ENCODE measurements at places on chromosomes 1 and 21.

- DNase-seq = no peak
Observed at GRCh38 chr1:56094168-56094567, 485.2 kb downstream of the PLPP3 start.

DNA sequence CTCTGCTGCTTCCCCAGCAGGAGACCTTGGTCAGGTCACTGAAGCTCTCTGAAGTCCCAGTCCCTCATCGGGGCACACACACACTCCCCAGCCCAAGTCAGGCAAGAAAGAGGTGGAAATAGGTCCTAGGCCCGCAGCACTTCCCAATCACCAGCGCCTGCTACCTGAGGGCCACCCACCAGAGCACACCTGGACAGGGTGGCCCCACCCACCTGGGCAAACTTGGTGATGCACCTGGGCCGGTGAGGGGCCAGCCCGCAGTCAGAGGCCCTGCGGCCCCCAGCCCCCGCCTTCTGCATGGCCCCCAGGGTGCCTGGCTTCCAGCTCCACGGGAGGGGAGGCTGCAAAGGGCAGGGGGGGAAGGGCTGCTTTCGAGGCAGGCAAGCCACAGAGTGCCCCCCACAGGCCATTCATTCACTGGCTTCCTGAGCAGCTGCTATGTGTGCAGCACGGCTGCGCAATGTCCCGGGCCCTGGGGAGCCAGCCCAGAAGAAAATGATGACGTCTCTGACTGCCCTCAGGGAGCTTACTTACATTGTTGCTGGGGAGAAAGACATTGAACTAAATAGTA lies 4.7 kb downstream of the SH2D5 start:
- no peak for DNase-seq

DNA sequence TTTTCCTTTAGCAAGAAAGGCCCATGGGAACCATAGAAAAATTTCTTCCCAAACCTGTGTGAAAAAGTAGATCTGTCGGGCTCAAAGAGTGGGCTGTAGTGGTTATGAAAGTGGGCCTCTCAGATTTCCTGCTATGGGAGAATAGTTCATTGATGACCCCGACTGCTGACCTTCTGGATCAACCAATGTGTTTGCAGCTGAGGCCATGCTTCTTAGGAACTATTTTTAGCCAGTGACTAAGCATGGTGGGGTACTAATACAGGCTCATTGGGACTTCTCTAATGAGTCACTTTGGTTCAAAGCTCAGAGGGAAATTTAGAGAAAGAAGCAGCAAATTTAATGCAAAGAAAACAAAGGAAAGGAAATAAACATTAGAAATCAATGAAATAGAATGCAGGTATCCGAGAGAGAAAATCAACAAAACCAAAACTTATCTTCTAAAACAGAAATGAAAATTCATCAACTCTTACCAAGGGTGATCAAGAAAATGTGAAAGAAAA lies 12.6 kb upstream of the PSMA5 start:
- no peak for DNase-seq

DNA sequence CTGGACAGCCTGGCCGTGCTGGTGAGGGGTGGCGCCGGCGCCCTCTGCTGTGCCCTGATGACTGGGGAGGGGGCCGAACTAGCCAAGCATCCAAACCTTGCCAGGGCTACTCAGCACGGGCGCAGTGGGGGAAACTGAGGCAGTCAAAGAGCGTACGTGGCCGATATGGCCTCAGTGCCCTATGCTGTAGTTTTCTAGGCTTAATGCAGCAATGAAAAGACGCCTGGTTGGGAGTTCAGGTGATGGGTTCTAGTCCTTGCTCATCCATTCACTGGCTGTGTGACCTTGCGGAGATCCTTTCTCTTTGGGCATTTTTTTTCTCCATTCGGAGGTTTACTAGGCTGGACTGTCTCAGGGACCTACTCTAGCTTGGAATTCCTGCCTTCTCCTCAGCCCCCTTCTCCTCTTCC lies 822 bp downstream of the MTX1 start:
- no peak for DNase-seq

- DNase-seq = no peak
Observed at GRCh38 chr1:209583408-209583807, at the start of gene CAMK1G. TSS of gene CAMK1G (plus strand) at chr1:209583714. CDS start at chr1:209594984, 11,270 bp downstream.

- no peak for DNase-seq
Observed at GRCh38 chr1:172391976-172392375, 28.5 kb upstream of the C1orf105 start.

DNA sequence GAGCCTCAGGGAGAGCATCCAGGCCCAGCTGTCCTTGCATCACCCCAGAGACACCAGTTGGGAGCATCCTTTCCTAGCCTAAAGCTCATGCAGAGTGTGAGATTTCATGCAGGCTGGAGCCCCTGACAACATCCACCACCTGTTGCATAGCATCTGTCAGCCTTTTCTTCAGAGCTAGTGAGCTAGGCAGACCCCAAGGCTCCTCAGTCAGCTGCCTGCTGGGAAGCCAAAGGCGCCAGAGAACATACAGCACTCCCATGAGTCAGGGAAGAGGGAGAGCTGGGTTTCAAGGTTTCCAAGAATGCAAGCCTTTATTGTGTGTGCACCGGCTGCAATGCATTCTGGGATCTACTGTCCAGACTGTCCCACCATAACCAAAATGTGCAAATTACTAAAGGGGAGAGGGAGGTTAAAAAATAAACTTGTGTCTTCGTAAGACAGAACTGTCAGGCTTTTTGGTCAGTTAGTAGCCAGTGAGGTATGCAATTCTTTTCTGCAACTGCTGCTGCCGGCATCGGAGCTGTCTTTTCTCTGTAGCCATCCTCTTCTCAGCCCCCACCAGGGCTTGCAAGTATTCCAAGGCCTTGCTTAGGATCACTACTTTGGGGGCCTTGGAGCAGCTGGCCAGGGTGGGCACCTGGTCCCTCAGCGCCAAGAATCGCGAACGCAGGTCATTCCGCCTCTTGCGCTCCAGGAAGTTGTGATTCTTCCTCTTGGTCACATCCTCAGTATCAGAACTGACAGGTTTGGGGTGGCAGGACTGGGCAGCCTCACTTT lies 4.6 kb downstream of the MYCL start:
- DNase-seq = no peak

DNA sequence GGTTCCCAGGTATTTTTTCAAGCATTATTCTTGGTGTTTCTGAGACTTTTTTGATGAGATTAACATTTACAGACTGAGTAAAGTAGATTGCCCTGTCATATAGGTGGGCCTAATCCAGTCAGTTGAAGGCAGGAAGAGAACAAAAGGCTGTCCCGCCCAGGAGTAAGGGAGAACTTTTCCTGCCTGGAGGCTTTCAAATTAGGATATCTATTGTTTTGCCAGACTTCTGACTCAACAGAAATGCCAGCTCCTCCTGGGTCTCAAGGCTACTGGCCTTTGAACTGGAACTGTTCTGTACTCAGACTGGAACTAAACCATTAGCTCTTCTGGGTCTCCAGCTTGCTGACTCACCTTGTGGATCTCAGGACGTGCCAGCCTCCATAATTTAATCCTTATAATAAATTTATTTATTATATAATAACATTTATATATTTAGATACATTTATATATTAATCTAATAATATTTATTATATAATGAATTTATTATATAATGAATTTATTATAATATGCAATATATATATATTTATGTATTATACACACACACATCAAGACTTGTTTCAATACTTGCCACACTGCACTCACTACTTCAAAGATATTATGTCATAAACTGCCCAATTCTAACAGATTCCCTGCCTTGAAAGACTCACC lies 510.8 kb upstream of the B3GALT2 start:
- DNase-seq = no peak

- no peak for DNase-seq
Observed at GRCh38 chr21:46021978-46022544, 40.5 kb downstream of the COL6A1 start.

DNA sequence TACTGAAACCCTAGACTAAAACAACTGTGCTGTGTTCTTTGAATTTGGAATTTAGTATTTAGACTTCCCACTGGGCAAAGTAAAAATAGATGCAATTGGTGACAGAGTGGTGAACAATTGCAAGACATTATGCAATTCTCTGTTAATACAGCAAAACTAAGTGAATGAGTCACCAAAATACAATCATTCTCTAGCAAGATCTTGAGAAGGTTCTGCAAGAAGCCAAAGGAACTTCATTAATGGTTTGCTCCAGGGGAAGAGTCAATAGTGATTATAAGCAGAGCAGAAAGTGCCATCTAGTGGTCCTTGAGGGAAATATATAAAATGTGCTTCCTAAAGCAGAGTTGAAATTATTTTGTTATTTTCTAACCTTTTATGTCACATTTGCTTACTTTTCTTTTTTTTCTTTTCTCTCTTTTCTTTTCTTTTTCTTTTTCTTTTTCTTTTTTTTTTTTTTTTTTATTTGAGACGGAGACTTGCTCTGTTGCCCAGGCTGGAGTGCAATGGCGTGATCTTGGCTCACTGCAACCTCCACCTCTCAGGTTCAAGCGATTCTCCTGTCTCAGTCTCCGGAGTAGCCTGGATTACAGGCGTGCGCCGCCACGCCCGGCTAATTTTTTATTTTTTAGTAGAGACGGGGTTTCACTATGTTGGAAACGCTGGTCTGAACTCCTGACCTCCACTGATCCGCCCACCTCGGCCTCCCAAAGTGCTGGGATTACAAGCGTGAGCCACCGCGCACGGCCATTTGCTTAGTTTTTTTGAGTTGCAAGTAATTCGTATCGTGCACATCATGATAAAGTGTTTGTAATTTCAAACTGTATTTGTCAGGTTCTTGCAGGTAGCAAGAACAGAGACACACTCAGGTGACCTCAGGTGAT lies 99.2 kb downstream of the CTH start:
- DNase-seq = peak; percentile 11

DNA sequence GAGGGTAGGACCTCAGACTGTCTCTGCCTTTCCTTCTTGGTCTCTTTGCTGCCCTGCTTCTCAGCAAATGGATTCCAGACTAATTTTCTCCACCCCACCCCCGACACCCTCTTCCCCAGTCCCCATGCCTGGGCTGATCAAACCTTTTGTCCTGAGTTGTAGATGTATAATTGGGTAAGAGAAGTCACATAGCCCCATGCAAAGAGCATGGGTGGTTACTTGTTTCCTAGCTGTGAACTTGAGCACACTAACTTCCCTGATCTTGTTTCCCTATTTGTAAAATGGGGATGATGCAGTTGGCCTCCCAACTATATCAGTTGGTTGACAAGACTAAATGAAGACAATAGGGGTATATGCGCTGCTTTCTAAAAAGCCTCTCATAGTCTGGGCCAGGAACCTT lies 9.2 kb downstream of the PADI6 start:
- no peak for DNase-seq

- DNase-seq = no peak
Observed at GRCh38 chr1:23184212-23184934, 15.7 kb upstream of the LUZP1 start.

- no peak for DNase-seq
Observed at GRCh38 chr1:12138196-12139168, 28.3 kb upstream of the TNFRSF1B start.

DNA sequence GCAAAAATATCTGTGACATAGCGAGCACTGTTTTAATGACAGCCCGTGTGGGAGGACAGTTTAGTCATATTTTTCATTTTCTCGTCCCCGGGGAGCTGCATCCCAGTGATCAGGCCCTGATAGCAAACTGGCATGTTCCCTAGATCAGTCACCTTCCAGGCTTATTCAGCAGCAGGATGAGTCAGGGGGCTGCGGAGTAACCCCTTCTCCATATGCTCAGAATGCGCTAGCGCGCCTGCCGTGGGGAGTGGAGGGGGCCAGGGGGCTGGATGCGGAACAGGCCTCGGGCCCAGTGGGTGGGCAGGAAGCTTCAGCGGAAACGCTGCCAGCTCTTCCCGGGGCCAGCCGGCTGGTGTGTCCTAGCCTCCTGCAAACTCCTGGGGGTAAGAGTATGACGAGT lies 94.0 kb downstream of the KCND3 start:
- no peak for DNase-seq

DNA sequence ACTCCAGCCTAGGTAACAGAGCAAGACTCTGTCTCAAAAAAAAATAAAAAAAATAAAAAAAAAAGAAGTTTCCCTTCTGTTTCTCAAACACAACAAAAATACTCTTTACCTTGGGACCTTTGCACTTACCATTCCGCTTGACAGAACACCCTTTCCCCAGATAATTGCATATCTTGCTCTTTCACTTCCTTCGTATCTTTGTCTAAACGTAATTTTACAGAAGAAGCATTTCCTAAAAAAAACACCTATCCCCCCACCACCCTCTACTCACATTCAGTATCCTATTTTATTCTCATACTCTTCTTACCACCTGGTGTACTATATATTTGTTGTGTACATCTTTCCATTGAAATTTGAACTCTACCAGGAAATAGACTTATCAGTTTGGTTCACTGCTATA lies 32.7 kb downstream of the ASH1L start:
- no peak for DNase-seq

- DNase-seq = no peak
Observed at GRCh38 chr1:61607448-61607847, 117.5 kb downstream of the TM2D1 start.

DNA sequence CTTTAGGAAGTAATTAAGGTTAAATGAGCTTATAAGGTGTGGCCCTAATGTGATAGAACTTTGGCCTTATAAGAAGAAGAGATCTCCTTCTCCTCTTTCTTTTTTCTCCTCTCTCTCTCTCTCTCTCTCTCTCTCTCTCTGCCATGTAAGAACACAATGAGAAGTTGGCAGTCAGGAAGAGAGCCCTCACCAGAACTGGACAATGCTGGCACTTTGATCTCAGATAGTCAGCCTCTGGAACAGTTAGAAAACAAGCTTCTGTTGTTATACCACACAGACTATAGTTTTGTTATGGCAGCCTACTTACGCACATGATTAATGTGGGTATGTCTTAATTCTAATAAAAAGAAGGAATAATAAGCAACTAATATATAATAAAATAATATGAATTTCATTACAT lies 444.2 kb upstream of the LRRC7 start:
- DNase-seq = no peak
